Urothelium cell line (cell line): ENCODE measurements at places on chromosomes 5 and 9.

DNA sequence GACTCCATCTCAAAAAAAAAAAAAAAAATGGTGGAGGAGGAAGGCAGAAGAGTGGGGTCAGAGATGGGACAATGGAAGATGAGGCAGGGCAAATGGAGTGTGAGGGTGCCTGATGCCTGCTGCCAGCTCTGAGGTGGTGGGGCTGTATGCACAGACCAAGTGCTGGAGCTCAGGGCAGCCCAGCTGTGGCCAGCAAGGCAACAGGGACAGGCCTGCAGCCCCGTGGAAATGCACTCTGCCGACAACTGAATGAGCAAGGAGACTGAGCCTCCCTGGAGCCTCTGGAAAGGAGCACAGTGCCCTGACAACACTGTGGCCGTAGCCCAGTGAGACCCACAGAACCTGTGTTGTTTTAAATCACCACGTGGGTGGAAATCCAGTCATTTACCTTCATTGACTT lies 22.9 kb upstream of the SMIM32 start:
- DNase-seq, result no peak

- DNase-seq, result no peak
Measured at GRCh38 chr5:35898952-35899660, 39.3 kb downstream of the CAPSL start.

DNA sequence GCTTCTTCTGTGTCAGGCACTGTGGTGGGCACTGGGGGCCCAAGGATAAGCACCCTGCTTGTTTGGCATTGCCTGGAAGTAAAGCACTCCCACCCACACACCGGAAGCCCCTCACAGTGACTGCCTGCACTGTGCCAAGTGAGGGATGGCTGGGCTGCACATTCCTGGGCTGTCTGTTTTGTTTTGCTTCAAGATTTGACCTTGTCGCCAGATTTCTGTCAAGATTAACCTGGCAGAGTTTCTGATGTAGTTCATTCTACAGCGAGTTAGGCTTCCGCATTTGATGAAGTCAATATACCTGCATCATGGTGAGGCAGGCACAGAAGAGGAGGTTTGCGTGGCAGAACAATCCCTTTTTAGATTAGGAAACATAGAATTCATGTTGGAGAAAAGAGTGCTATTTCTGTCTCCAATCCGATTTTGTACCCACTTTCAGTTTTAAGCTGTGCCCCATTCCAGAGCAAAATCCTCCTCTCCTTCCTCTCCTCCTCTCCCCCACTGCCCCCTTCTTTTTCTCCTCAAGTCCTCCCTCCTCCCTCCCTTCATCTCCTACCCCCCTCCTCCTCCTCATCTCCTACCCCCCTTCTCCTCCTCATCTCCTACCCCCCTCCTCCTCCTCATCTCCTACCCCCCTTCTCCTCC lies 14.4 kb upstream of the BOD1 start:
- no peak for DNase-seq

GRCh38 chr9:111914749-111915424 lies 18.3 kb downstream of the UGCG start:
- no peak for DNase-seq

DNA sequence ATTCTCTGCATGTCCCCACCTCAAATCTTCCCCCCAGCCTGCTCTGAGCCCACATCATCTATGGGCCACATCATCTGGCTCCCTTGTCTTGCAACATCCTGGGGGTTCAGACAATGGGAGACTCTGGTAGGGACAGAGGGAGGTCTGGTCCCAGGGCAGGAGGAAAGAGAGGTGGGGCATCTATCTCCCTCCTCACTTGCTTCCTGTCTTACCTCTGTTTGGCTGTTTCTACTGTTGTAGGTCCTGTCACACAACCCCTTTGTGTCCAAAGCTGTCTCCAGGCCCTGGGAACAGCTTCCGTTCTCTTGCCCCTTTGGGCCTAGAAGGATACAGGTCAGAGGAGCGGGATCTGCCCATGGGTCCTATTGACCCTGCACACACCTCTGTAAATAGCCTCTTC lies 227.2 kb downstream of the NSG2 start:
- DNase-seq, result no peak

- no peak for DNase-seq
Measured at GRCh38 chr9:97813072-97813471, 40.0 kb upstream of the FOXE1 start.
